BJ (cell line): ENCODE measurements at places on chromosomes 11 and 22.
A peak's percentile ranks its signal among the peaks of the same experiment; 100 is the strongest.

DNA sequence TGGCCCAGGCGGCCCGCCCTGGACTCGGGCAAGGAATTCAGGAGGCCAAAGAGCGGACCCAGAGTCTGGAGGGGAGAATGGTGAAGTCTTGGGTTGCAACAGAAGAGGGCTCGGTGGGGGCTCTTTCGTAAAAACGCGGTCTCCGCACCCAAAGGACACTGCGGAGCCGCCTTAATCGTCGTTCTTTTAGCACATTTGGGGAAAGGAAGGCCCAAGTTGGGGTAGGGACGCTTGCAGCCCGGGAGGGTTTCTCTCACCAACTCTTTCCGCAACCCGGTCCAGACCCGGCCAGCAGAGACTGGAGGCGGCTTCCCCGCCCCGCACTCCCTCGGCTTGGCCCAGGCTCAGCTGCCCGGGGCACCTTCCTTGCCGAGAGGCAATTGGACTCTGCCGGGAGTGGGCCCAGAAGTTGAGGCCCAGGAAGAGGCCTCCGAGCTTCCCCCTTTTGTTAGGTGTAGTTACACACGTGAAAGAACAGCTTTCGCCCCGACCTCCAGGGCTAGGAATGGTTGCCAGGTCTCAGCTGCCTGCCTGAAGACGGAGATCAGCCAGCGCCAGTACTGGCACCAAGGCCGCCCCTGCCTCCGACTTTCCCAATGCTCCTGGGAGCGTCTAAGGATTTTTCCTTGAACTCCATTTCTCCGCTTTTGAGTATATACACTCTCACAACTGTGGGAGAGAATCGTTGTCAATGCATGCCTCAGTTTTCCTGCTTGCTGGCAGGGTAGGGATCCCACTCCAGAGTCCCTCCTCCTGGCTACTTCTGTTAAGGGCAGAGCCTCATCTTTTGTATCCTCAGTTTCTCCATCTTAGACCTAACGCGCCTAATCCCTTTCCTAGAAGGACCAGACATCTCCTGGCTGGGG lies 3.7 kb downstream of the ALX4 start:
- no peak for DNase-seq

GRCh38 chr11:131688048-131688693 lies 317.8 kb downstream of the NTM start:
- DNase-seq: no peak

DNA sequence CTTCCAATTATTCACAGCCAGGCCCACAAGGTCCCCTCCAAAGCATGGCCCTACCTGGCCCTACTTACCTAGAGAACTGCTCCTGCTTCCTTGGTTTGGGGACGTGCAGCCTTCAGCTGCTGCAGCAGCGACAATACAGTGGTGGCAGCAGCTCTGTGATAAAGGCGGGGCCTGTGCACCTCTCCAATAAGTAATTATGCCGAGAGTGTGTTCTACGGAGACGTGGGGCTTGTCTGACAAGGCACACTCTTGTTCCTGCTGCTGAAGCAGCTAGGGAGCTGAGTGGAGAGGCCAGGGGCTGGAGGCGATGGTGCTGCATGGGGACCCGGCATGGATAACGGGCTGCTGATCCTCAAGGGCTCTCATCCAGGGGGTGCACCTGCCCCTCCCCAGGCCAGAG lies 98.0 kb upstream of the THY1 start:
- no peak for DNase-seq

DNA sequence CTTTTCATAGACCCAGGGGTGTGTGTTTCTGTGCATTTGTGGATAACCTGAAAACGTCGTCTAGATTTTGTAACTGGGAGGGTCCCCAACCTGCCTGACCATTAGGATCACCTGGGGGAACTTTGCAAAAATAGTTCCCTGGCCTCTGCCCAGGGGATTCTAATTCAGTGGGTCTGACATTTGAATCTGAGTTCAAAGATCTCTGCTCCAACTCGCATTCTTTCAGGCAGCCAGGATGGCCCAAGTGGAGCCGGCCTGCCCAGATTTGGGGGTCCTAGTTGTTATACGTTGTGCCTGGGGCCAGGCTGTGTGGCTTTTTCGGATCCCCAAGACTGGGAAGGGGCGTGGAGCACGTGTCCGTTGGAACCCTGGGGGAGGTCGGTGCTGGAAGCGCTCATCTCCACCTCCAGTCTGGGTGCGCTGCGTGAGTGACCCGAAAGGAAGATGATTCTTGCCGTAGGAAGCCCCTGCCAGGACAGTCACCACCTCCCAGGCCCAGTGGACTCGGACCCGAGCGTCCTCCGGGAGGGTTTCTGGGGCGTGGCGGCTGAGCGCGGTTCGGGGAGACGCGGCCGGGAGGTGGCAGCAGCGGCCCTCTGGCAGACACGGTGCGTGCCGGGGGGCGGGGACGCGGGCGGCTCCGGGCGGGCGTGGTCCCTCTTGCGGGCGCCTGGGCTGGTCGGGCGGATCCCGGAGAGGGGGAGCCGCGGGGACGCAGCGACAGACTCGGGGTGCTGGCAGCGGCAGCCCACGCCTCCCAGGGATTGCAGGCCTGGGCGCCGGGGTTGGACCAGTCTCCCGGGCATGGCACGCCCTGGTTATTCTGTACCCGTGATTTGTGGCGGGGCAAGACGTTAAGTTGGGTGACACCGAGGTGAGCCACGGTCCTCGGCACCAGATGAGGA lies 29.2 kb upstream of the PLET1 start:
- no peak for DNase-seq

- DNase-seq: no peak
Measured at GRCh38 chr11:38191101-38191500, 1593.1 kb upstream of the RAG2 start.

- DNase-seq: no peak
Measured at GRCh38 chr11:64360448-64360921, 1.5 kb downstream of the RPS6KA4 start.

- DNase-seq: no peak
Measured at GRCh38 chr11:126246636-126247035, 22.1 kb downstream of the SRPRA start.

DNA sequence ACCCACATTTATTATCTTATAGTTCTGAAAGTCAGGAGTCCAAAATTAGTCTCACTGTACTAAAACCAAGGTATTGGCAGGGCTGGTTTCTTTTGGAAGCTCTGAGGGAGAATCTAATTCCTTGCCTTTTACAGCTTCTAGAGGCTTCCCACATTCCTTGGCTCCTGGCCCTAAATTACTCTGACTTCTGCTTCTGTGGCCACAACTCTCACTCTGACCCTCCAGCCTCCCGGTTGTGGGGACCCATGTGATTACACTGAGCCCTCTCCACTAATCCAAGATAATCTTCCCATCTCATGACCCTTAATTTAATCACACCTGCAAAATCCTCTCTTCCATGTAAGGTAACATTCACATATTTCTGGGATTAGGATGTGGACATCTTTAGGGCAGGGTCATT lies 110.9 kb downstream of the ARL14EP start:
- no peak for DNase-seq

- DNase-seq: no peak
Measured at GRCh38 chr11:85627332-85627997, at the start of gene DLG2. Gene DLG2, minus strand, starts transcription at chr11:85627344.

- DNase-seq: no peak
Measured at GRCh38 chr22:28443526-28443876, 236.1 kb downstream of the TTC28 start.

DNA sequence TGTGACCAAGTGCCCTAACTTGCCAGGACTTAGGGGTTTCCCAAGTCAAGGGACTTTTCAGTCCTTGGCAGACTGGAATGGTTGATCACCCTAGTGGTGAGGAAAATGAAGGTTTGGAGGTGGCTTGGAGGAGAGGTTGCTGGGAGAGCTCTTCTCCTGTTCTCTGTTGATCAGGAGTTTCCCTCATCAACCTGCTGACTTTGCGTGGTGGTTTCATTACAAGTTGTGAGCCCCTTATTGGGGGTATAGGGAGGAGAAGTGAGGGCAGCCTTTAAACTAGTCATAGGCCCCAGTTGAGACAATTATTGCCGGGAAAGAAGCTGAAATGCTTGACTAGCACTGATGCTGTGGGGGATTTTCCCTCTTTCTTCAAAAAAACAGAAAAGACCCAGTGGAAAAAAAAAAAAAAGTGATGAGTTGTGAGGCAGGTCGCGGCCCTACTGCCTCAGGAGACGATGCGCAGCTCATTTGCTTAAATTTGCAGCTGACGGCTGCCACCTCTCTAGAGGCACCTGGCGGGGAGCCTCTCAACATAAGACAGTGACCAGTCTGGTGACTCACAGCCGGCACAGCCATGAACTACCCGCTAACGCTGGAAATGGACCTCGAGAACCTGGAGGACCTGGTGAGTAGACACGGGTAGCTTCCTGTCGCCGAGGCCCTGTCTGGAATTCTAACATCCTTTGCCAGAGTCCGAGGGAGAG lies at the start of gene CXCR5:
Gene CXCR5 (plus strand): TSS at position 525 of the 704 bp plus-strand sequence. CDS start 50 bp downstream, at position 575.
- no peak for DNase-seq

- DNase-seq: peak; percentile 80
Measured at GRCh38 chr11:106986261-106986660, 32.0 kb downstream of the GUCY1A2 start.

- no peak for DNase-seq
Measured at GRCh38 chr11:118295199-118295598, 9.3 kb upstream of the CD3E start.

DNA sequence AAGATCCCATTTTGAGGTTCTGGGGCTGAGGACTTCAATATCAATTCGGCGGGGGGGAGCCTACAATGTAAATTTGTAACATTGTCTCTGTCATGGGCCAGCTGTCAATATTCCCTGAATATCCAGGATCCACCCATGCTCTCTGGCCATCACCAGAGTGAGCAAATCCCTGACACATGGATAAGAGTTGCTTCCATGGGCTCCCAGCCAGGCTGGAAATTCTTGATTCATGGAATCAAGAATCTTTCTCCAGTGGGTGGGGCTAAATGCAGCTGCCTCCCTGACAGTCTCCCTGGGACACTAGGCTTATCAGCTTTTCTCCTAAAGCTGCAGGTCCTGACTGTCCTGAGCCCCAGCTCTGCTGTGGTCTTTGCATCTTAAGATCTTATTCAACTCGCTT lies 86.9 kb upstream of the IGLL5 start:
- no peak for DNase-seq

DNA sequence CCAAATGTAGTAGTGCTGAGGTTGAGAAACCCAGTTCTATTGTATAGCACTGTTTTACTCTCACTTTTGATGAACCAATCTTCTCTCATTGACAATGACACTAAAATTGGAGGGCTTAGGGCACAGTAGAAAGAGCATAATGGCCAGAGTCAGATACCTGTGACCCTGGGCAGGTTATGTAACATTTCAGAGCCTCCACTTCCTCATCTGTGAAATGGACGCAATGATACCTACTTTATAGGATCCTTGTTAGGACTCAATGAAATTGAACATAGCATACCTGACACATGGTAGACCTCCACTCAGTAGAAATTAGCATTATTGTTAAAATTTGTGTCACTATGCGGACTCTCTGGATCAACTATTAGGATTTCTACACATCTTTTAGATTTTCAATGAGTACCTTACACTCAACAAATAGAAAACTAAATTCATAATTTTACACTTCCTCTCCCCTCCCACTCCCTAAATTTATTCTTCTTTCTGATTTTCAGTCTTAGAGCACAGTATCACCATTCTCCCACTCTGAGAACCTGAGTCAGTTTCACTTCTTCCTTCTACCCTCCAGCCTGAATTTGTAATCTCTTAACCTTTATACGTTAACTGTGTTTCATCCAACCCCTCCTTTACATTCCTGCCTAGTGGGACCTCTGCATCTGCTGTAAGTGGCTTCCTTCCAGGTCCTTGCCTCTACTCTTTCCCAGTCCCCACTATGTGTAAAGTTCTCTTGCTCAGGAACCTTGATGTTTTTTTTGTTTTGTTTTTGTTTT lies 78.3 kb downstream of the MICAL2 start:
- no peak for DNase-seq

- DNase-seq: no peak
Measured at GRCh38 chr11:111565114-111565720, 24.7 kb downstream of the LAYN start.

GRCh38 chr22:45159652-45160462 lies 3.9 kb upstream of the NUP50 start:
- no peak for DNase-seq

GRCh38 chr11:117843666-117844484 lies 19.3 kb upstream of the FXYD2 start:
- no peak for DNase-seq

DNA sequence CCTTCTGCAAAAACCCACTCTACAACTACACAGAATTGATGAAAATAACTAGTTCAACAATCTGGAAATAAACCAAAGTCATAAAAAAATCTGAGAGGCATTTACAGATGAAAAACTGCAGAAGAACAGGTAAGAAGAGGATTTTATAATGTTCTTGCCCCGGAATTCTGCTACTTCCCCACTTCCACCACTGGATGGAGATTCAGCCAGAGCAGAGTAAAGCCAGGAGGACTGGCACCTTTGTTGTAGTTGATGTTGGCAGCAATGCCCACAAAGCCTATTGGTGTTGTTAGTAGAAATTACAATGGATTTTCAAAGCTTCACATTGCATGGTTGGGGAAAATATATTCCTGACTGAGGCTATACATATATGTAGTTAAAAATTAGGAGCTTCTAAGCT lies 640.2 kb downstream of the LRRC4C start:
- no peak for DNase-seq

GRCh38 chr22:23762842-23763578 lies at the start of gene C22orf15:
Gene C22orf15, plus strand, starts transcription at chr22:23762990. Its CDS starts 317 bp downstream, at chr22:23763307.
- no peak for DNase-seq

DNA sequence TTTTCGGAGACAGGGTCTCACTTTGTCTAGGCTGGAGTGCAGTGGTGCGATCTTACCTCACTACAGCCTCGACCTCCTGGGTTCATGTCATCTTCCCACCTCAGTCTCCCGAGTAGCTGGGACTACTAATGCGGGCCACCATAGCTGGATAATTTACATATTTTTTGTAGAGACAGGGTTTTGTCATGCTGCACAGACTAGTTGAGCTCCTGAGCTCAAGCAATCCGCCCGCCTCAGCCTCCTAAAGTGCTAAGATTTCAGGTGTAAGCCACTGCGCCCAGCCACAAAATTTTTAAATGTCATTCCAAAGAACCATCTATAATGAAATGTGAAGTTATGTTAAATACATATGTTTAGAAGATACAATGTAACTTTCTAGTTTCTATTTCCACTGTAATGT lies 4747.7 kb upstream of the OR11H1 start:
- no peak for DNase-seq

GRCh38 chr11:114137838-114138237 lies 78.3 kb downstream of the ZBTB16 start:
- no peak for DNase-seq

DNA sequence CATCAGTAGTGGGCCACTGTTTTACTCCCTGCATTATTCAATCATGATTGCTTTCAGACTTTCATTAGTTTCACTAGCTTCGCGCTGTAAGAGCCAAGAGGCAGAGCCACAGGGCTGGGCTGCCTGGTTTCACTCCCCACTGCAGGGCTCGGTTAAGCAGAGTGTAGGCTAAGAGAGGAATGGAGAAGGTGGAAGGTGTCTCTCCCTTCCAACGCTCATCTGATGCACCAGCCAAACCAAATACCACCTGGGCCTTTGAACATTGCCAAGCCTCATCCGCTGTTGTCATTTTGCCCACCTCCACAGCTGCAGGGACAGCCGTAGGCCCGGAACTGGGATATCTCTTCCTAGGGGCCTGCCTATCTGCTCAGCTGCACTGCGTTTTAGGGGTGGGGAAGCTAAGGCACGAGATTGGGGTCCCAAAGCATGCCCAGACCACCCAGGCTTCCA lies 480 bp upstream of the SMARCB1 start:
- no peak for DNase-seq

GRCh38 chr11:3041699-3042441 lies 15.4 kb downstream of the CARS1 start:
- no peak for DNase-seq

GRCh38 chr22:39530692-39531331 lies 1.7 kb downstream of the RPS19BP1 start:
- no peak for DNase-seq

- DNase-seq: no peak
Measured at GRCh38 chr11:107969219-107969618, 39.5 kb upstream of the CUL5 start.
